ENCODE measurements at places on chromosomes 7 and 10.

- no peak for DNase-seq
Measured at GRCh38 chr10:92219559-92219958, 71.3 kb downstream of the CPEB3 start.

GRCh38 chr10:79128241-79128922, 59.6 kb downstream of the ZMIZ1 start:
- DNase-seq: no peak

DNA sequence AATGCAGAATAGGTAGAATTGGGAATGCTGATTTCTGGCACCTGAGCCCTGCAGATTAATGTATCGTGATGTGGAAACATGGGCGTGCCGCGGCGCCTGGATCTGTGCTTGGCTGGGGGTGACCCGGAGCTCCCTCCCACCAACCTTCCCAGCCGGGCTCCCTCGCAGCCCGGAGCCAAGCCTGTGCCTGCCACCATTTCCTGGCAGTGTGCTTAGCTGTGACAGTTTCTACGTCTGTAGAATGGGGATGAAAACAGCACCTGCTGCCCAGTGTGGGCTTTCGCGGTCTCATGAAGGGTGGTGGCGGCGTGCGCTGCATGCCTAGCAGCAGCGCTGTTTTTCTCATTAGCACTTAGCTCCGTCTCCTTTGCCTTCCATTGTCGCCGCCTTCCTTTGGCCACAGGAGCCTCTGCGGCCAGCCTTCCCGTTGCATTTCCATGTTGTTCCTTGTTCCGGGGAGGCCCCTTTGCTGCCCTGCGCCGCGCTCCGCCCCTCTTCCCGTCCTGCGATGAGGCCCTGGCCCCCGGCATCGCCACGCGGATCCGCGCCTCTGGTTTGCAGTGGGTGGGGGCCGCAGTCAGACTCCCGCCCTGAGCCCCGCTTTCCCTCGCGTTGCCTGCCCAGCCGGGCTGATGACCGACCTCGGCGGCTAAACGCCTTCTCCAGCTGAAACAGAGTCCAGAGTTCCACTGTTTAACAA, 84.2 kb downstream of the CUL1 start:
- no peak for DNase-seq

DNA sequence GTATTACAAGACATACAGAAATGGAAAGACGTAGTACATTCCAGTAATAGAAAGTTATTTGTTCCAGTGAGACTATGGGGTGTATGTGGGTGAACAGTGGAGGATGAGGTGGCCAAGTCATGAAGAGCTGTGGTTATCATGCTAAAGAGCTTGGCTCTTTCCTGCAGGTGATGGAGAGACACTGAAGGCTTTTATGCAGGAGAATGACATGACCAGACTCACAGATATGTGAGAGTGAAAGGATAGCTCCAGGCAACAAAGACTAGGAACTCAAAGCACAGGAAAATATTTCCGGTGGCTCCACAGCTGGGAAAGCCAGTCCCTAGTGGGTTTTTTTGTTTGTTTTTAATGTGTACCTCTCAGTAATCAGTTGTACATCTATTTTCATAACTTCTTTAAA, 133.5 kb downstream of the TSPAN12 start:
- no peak for DNase-seq

DNA sequence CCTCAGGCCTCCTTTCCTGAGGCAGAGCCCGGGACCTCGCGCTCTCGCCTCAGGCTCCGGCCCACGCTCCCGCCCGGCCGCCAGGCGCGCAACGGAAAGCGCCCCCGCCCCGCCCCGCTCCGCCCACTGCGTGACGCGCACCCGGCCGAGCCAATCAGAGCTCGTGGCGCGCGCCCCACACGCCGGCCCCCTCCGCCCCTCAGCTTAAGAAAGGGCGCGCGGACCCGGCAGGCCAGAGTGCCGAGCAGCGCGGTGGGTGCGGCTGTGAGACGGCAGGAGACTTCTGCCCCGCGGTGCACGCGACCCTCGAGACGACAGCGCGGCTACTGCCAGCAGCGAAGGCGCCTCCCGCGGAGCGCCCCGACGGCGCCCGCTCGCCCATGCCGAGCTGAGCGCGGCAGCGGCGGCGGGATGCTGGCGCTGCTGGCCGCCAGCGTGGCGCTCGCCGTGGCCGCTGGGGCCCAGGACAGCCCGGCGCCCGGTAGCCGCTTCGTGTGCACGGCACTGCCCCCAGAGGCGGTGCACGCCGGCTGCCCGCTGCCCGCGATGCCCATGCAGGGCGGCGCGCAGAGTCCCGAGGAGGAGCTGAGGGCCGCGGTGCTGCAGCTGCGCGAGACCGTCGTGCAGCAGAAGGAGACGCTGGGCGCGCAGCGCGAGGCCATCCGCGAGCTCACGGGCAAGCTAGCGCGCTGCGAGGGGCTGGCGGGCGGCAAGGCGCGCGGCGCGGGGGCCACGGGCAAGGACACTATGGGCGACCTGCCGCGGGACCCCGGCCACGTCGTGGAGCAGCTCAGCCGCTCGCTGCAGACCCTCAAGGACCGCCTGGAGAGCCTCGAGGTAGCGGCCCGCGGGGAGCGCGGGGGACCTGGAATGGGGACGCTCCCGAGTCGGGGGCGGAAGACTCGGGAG, at the start of gene NPTX2:
Gene NPTX2 (plus strand): TSS at position 235 of the 909 bp plus-strand sequence. CDS start 177 bp downstream, at position 412.
- DNase-seq: no peak

DNA sequence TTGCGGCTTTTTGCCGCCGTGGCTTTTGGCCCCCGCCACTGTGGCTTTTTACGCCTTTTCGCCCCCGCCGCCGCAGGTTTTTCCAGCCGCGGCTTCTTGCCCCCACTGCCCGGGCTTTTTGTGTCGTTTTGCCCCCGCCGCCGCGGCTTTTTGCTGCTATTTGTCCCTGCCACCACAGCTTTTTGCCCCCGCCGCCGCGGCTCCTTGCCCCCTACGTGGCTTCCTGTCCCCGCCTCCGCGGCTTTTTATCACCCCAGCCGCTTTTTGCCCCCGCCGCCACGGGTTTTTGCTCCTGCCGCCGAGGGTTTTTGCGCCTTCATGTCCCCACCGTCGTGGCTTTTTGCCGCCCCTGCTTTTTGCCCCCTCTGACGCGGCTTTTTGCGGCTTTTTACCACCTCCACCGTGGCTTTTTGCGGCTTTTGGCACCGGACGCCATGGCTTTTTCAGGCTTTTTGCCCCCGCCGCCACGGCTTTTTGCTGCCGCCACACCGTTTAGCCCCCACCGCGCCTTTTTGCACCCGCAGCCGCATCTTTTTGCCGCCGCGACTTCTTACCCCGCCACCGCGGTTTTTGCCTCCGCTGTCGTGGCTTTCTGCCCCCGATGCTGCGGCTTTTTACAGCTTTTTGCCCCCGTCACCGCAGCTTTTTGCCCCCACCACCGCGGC, 637.0 kb downstream of the ZNF716 start:
- DNase-seq: no peak

- DNase-seq: peak; percentile 43
Measured at GRCh38 chr10:73413108-73413527, 740 bp downstream of the ANXA7 start.

DNA sequence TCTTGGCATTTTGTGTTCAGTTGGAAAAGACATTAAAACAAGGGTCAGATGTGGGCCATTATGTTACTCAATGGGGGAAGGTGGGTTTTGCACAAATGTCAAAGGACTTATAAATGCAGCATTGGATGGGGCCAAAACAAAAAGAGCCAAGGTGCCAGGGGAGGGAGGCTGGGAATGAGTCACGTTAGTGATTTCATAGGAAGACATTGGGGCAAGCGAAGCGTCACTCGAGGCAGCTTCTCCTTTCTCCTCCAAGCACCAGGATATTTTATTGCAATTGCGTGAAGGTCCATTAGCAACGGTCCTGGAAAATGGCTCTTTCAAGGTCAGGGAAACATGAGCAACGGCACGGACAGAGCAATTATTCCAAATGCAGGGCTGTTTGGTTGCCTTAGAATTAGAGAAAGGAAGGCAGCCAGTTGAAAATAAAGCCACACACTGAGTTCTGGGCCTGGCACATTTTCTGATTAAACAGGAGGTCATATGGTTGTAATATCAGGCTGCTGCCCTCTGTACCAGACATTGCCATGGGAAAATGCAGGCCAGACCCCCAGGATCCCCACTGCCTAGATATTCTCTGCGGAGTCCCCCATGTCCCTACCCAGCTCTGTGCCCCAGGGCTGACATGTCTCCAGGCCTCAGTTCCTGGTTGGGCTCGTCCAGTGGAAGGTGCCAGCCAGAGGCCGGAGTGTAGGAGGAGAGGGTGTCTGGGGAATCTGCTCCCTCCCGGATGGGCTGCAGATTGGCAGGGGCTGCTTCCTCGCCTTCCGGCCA, 63.3 kb upstream of the NANOS1 start:
- no peak for DNase-seq

GRCh38 chr7:51080622-51081269, 235.9 kb downstream of the COBL start:
- no peak for DNase-seq
